ENCODE measurements at places on chromosomes 6 and 20. TPM values are rescaled to one million over a fixed set of nuclear protein-coding genes. Genes with fewer than 3 reads are reported as not detected.

SCRT2 gene
- polyA plus RNA-seq = not detected

SENP6 gene
- polyA plus RNA-seq = 36.2 TPM

C6orf163 gene
- polyA plus RNA-seq = 0.31 TPM

SNAI1 gene
- 0.60 TPM for polyA plus RNA-seq

LAMP5 gene
- not detected for polyA plus RNA-seq

SLC13A3 gene
- not detected for polyA plus RNA-seq

RNF144B gene
- polyA plus RNA-seq = 0.93 TPM

DNA sequence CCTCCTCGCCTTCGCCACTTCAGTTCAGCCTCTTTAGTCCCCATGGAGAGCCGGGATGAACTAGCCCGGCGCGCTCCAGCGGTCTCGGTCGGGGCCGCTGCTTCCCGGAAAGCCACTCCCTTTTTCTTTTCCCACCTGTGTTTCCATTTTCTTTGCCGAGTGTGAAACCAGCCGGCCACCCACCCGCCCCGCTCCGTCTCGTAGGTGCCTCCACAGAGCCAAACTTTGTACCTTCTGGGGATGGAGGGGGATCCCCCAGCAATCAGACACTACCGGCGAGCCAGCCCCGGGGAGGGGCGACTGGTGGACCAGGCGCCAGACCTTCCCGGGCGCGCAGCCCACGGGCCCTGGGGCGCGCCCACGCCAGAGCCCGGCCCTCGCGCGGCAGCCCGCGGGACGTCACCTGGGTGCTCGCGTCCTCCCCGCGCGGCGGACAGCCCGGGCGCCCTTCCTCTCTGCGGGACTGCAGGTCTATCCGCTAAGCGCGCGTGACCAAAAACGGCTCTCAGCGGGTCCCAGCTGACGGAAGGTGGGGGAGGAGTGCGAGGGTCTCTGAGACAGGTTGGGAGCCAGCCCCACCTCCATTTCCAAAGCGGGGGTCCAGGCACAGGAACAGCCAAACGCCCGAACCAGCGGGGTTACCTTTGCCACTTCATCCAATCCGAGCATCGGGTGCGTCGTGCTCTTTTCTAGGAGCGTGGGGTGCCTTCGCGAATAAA is at the start of gene MCHR2:
Gene MCHR2, minus strand, starts transcription at position 691 of the 719 bp plus-strand sequence. CDS start 38,076 bp downstream, outside the sequence.
- DNase-seq = no peak

GRCh38 chr6:136312975-136313374 is 23.3 kb upstream of the BCLAF1 start:
- DNase-seq = no peak

GRCh38 chr6:25477006-25477590 is 174.9 kb upstream of the SCGN start:
- DNase-seq = no peak

DNA sequence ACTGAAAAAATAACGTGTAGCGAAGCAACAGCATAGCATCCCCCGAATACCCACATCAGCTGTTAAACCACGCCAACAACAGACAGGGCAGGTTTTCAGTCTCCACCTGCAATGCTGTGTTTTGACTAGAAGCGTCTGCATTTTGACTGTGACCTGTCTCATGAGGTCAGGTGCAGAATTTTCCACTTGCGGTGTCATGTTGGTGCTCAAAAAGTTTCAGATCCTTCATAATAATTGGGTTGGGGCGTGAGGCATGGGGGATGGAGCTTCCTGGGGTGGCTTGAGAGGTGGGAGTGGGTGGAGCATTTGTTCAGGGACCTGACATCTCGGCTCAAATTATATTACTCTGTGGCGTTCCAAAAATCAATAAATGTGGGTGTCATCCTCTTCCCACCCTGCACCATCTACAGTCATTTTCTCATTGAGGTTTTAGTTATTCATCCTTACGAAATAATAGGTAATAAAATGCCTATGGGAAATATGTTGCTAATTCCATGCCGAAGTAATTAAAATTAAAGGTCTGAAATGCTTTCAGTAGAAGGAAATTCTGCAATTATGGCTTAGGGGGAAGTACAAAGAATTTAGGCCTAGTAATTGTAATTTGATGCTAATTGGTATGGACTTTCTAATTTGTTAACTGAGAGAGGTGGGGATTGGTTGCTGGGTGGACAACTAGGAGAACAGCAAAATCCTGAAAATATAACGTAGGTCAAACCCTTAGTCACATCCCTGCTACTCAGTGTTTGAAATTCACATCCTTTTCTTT is 81.0 kb downstream of the TIAM2 start:
- no peak for DNase-seq

- DNase-seq = no peak
Observed at GRCh38 chr6:167034056-167034455, 34.9 kb downstream of the CEP43 start.

- DNase-seq = no peak
Observed at GRCh38 chr6:126945150-126945685, 173.3 kb upstream of the RSPO3 start.

DNA sequence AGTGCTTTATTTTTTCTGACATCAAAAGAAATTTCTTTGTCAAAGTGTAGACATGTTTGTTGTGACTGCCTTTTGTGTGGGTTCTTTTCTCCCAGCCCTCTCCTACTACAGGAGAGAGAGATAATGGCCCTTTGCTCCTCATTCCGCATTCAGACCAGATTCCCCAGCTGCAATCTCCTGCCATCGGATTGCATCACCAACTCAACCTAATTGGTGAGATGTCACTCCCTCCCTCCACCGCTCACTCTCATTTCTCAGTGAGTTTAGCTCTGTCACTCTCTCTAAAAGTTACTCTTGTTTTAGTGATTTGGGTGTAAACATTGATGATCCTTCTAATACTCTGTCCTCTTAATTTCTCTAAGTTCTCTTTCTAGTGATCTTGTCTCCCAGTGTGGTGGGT is 22.7 kb downstream of the UTRN start:
- no peak for DNase-seq

DNA sequence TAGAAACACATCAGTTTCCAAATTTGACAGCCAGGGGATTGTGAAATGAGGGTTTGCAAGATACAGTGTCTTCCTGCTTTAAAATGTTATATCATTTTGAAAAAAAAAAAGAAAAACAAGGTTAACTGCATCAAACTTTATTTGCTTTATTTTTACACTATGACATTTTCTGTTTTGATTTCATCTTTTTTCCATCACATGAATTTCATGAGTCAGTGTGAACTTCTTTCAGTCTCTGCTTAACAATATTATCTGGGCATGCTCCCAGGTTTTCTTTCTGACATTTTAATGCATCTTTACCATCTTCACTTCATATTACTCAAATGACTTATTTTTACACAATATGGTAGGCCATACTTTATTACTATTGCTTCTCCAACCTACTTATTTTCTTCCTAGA is 1.9 kb downstream of the NCOA7 start:
- DNase-seq = no peak

DNA sequence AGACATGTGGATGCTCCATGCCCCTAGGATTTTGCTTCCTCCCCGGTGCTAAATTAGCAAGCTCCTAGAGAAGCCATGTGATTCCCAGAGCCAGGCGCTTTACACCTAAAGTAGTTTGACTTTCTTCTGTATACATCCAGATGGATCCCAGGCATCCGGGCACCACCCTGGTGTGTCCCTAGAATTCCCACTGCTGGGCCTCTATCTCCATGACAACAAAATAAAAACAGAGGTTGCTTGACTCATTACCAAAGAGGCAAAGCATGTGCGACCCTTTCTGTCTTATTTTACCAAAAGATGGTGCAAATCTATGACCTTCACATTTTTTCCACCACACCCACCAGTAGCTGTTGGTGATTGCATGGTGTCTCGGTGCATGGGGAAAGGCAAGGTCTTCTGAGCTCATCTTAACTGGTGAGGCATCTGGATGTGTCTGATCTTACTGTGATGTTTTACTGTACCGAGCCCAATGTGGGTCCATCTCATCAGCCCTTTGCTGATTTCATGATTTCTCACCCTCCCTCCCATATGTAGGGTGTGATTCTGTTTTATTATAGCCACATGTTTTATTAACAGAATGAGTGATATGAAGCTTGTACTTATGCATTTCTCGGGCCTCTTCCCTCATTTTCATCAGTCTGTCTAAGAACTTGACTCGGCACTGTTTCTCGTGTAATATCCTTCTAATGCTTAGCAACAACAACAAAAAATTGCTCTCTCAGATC is 27.4 kb upstream of the VAPB start:
- no peak for DNase-seq

GRCh38 chr6:143621159-143621873 is 56.4 kb upstream of the PHACTR2 start:
- no peak for DNase-seq

GRCh38 chr6:124882579-124883393 is 79.5 kb upstream of the RNF217 start:
- no peak for DNase-seq

GRCh38 chr6:90598192-90598951 is 11.5 kb upstream of the MAP3K7 start:
- no peak for DNase-seq

DNA sequence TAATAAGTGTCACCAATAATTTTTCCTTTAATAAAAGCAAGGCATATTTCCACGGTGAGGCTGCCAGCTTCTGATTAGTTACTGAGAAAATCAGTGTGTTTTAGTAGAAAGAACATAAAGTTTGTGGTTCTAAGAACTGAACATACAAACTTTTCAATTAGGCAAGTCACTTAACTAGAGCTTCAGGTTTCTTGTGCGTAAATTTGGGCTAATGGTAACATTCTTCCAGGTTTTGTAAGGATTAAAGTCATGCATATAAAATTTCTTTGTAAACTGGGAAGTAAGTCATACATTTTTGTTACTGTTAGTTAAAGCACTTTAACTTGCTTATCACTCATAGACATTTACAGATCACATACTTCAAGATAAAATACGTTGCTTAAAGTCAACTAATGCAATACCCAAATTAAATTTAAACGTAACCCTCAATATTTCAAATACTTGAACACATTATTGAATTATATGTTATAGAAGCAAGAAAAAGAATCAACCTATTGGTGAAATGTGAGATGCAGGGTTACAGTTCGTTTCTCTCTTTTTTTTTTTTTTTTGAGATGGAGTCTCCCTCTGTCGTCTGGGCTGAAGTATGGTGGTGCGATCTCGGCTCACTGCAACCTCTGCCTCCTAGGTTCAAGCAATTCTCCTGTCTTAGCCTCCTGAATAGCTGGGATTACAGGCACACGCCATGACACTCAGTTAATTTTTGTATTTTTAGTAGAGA is 327.3 kb upstream of the NOX3 start:
- no peak for DNase-seq

- no peak for DNase-seq
Observed at GRCh38 chr6:164898412-164898811, 411.0 kb downstream of the C6orf118 start.

DNA sequence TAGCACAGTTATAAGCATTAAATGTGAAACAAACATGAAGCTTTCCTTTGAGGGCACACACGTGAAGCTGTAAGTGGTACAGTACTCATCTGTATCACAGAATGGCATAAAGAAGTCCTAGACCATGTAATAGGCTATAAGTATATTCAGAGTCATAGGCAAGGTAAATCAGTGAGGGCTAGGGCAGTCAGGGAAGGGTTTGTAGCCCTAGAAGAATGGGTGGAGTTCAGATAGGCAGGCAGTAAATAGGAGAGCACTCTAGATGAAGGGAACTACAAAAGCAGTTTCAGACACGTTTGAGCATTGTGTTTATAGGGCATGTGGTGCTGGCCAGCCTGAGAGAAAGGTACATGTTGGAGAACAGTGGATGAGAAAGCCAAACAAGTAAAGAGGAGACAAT is 9.5 kb downstream of the YWHAB start:
- no peak for DNase-seq

- no peak for DNase-seq
Observed at GRCh38 chr6:135088281-135088680, 33.7 kb upstream of the HBS1L start.

DNA sequence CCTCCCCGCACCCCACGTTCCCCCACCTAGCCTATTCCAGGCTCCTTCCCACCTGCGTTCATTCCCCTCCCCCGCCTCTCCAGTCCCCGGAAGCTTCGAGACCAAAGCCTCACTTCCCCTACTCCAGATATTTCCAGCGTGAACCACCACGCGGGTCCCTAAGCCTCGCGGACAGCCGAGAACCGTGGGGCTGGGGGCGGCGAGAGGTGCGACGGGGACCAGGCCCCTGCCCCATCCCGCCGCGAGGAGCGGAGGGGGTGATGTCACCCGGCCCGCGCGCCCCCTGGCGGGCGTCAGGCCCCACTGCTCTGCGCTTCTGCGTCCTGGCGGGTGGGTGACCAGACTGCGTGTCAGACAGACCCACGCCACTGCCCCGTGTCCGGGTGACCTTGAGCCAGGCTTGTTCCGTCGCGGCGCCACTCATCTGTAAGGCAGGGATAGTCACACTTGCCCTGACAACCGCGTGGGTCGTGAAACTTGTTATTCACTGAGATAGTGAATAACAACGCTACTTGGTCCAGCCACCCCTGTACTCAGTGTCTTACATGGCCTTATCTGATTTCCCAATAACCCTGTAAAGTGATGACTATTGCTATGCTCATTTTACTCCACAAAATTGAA is 9.0 kb upstream of the HSP90AB1 start:
- DNase-seq = peak; percentile 66

- no peak for DNase-seq
Observed at GRCh38 chr20:41748051-41748450, 129.9 kb upstream of the CHD6 start.
